Pancreas (tissue), 10 donors: ENCODE measurements at places on chromosomes 6 and 20.

DNA sequence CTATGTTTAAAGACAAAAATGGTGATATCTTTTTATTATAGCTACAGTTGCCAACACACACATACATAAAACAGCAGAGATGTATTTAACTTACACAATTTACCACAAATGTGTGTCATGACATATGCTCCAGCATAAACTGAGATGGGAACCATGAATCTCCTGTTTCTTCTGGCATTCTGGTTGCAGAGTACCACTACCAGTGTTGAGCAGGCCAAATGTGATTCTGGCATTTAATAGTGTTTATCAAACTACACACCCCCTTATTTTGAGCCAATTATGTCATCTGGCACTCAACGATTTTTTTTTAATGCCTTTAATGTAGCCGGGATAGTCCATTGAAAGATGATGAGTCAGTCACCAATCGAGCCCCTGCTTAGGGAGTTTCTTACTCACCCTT, 59.0 kb upstream of the TPD52L1 start:
- H3K4me3 ChIP-seq = no peak overlapping the region
- H3K36me3 ChIP-seq = no peaks in the 10 kb centered on the region
- no peak for DNase-seq

DNA sequence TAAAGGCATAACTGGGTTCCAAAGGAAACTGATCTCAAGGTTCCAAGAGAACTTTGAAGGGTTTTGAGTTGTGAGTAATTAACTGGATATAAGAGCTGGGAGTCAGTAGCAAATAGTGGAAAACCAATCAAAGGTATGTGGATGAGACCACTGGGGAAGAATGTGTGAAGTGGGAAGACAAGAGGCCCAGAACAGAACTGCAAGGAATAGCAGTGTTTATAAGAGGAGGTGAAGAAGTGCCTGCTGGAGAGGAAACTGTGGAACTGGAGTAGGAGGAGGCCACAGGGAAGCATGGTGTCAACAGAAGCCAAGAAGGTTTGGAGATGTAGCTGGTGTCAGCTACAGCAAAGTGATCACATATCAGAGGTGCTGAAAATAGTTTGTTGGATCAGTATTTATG, 18.7 kb upstream of the HDAC2 start:
- H3K4me3 ChIP-seq = no peak overlapping the region
- no peaks in the 10 kb centered on the region for H3K4me1 ChIP-seq
- no peaks in the 10 kb centered on the region for H3K27me3 ChIP-seq
- DNase-seq = no peak

DNA sequence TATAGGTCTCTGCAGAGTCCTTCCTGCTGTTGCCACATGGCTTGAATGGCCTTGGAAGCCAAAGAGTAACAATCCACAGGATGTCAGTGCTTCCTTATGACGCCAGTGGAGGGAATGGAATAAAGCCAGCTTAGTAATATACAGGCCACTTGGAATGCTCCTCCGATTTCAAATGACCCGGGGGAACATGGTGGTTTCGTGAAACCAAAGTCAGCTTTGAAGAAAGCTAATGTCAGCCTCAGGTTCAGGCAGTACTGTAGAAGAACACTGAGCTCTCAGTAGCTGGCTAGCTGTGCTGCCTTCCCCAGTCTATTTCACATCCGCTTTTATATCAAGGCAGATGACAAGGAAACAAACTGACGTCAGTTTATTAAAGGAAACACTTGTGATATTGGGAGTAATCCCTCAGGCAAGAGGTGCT, 189.1 kb downstream of the DTNBP1 start:
- no peak for DNase-seq
- H3K4me3 ChIP-seq = no peak overlapping the region
- H3K27me3 ChIP-seq = no peaks in the 10 kb centered on the region
- H3K27ac ChIP-seq = no peak overlapping the region
- no peaks in the 10 kb centered on the region for H3K4me1 ChIP-seq

DNA sequence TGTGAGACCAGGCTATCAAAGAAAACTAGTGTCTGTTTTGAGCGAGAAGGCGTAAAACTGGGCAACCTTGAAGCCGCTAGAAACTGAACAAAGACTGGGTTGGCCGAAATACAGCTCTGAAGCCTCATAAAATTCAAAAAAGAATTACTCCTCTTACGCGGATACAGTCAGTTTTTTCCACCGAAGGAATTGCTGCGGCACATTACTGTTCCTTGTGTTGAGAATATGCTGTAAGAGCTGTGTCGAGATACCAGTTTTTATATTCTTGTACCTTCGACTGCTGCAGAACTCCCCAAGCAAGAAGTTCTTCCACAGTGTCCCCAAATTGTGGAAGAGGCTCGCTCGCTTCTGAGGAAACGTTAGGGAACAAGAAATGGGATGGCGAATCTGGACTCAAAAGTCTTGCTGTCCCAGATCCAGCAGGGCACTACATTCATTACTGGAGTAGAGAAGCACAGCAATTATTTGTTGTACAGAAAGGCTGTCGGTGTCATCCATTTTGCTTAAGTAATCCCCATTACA, 523 bp upstream of the COX7A2 start:
- DNase-seq = no peak
- peak overlapping the region; percentile 70 for H3K4me3 ChIP-seq
- H3K27me3 ChIP-seq = no peaks in the 10 kb centered on the region
- H3K36me3 ChIP-seq = no peaks in the 10 kb centered on the region
- peak overlapping the region; percentile 85 for H3K27ac ChIP-seq

DNA sequence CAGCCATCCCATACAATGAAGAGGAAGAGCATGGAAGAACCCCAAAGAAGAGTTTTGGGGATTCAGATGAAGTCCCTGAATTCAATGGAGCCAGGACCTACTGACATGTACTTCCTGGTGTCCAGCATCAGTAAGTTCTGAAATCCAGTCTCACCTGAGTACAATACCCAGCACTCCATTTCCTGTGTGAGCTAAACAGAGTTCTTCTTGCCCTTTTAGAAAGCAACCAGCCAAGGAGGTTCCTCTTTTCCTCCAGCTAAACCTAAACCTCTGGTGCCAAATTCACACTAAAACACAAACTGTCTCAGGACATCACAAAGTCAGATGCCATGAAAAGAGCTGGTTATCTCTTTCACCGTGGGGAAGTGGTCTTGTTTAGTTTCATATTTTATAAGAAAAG, 71.5 kb downstream of the PKHD1 start:
- no peaks in the 10 kb centered on the region for H3K36me3 ChIP-seq
- no peak overlapping the region for H3K27ac ChIP-seq
- DNase-seq = no peak

- DNase-seq = no peak
- H3K4me3 ChIP-seq = no peak overlapping the region
- no peaks in the 10 kb centered on the region for H3K4me1 ChIP-seq
Measured at GRCh38 chr6:101918471-101918870, 525.0 kb downstream of the GRIK2 start.

- DNase-seq = peak; percentile 97
- peak within 1 kb of the TSS; percentile 99 for H3K27ac ChIP-seq
- H3K27me3 ChIP-seq = no peaks in the 10 kb centered on the region
- peak within 1 kb of the TSS; percentile 76 for H3K4me3 ChIP-seq
Measured at GRCh38 chr6:32968093-32968866, at the start of gene BRD2. BRD2 (plus strand) TSS chr6:32968594; CDS start chr6:32972899, 4,305 bp downstream.

DNA sequence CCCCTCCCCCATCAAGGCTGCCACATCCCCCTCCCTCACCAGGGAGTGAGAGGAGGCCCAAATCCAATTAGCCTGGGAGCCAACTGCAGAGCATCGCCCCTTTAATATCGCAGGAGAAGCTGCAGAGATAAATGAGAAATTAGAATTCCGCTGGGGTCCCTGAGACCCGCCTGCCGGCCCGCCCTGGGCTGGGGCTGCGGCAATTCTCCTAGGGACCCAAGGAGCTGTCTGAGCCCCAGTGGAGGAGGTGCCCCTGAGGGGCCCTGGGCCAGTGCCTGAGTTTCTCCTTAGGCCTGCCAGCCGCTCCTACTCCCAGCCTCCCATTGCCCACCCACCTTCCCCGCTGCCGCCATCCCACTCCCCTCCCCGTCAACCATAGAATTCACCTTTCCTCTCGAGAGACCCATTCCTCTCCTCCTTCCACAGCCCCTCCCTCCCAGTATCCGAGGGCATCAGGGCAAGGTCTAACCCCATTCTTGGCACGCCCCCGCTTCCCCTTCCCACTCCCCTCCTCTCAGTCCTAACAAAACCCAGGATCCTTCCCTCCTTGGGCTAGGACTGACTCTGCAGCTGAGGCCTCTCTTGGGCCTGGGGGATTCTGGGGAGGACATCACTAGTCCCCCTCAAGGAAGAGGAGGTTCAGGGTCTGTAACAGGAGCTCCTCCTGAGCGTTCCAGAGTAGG, 20.0 kb upstream of the CDH22 start:
- H3K36me3 ChIP-seq = no peaks in the 10 kb centered on the region
- H3K27ac ChIP-seq = no peak overlapping the region
- no peaks in the 10 kb centered on the region for H3K27me3 ChIP-seq
- peaks cover 36% of the 10 kb centered on the region for H3K4me1 ChIP-seq

- DNase-seq = no peak
- no peaks in the 10 kb centered on the region for H3K27me3 ChIP-seq
- H3K4me3 ChIP-seq = no peak overlapping the region
- H3K27ac ChIP-seq = no peak overlapping the region
- no peaks in the 10 kb centered on the region for H3K36me3 ChIP-seq
Measured at GRCh38 chr6:157261606-157262005, 61.7 kb downstream of the TMEM242 start.

- no peaks in the 10 kb centered on the region for H3K27me3 ChIP-seq
- no peaks in the 10 kb centered on the region for H3K4me1 ChIP-seq
- H3K4me3 ChIP-seq = no peak overlapping the region
- no peaks in the 10 kb centered on the region for H3K36me3 ChIP-seq
- H3K27ac ChIP-seq = no peak overlapping the region
Measured at GRCh38 chr6:84027340-84028181, 6.0 kb upstream of the MRAP2 start.

DNA sequence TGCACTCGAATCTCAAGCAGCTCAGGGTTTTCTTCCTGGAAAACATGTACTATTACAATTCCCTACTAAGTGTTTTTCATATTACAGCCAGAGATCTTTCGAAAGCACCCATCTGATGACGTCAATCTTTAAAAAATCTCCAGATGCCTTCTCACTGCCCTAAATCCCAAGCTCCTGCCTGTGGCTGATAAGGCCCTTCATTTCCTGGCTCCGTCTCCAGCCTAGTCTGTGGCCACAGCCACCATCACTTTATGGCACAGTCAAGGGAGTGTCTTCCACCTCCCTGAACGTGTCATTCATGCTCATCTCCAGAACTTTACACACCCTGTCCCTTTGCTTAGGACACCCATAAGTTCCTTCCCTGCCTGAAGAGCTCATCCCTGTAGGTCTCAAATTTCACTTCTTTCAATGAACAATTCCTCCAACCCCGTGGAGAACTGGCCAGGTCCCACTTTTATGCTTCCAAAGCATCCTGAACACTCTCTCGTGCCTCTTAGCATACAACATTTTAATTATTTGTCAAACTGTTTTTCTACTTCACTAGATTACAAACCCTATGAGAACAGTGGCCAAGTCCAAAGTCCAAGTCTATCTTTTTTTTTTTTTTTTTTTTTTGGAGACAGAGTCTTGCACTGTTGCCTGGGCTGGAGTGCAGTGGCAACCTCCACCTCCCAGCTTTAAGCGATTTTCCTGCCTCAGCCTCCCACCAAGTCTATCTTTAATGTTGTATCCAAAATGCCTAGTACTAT, 106.1 kb upstream of the AGPAT4 start:
- no peaks in the 10 kb centered on the region for H3K27me3 ChIP-seq
- H3K36me3 ChIP-seq = no peaks in the 10 kb centered on the region
- no peak overlapping the region for H3K4me3 ChIP-seq
- H3K27ac ChIP-seq = no peak overlapping the region
- DNase-seq = no peak

- no peak overlapping the region for H3K27ac ChIP-seq
- DNase-seq = no peak
- H3K4me3 ChIP-seq = no peak overlapping the region
- H3K27me3 ChIP-seq = no peaks in the 10 kb centered on the region
- H3K36me3 ChIP-seq = no peaks in the 10 kb centered on the region
Measured at GRCh38 chr6:21751608-21752007, 158.1 kb downstream of the SOX4 start.

GRCh38 chr6:9937031-9937763, 477.7 kb downstream of the TFAP2A start:
- no peak for DNase-seq
- no peaks in the 10 kb centered on the region for H3K36me3 ChIP-seq
- no peaks in the 10 kb centered on the region for H3K4me1 ChIP-seq
- no peak overlapping the region for H3K27ac ChIP-seq

- no peak overlapping the region for H3K4me3 ChIP-seq
- no peaks in the 10 kb centered on the region for H3K36me3 ChIP-seq
- no peaks in the 10 kb centered on the region for H3K4me1 ChIP-seq
- H3K27ac ChIP-seq = no peak overlapping the region
- no peaks in the 10 kb centered on the region for H3K27me3 ChIP-seq
Measured at GRCh38 chr6:126351960-126352359, 12.0 kb downstream of the CENPW start.

DNA sequence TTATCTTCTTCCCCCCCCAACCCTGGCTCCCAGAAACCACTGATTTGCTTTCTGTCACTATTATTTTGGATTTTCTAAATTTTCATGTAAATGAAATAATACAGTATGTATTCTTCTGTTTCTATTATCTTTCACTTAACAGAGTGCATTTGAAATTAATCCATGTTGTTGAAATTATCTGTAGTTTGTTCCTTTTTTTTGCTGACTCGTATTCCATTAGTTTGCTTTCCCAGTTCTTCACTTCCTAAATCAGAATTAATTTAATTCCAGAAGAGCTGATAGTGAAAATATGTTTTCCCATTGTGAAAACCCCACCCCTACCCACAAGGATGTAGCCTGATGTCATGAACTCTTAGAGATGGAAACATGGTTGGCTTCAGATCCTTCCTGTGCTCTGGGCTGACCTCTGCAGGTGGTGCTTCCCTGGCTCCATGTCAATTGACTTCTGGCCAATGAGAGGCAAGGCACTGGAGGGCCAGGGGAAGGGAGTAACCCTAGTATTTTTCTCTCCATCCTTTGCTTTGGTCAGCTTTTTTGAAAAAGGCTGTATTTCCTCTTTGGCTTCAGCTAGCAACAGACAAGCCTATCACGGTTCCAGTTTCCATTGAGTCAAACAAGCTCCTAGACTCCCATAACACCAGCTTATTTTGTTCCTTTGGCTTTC, 244.4 kb upstream of the HSF2 start:
- no peak for DNase-seq
- H3K27ac ChIP-seq = no peak overlapping the region
- no peaks in the 10 kb centered on the region for H3K27me3 ChIP-seq

DNA sequence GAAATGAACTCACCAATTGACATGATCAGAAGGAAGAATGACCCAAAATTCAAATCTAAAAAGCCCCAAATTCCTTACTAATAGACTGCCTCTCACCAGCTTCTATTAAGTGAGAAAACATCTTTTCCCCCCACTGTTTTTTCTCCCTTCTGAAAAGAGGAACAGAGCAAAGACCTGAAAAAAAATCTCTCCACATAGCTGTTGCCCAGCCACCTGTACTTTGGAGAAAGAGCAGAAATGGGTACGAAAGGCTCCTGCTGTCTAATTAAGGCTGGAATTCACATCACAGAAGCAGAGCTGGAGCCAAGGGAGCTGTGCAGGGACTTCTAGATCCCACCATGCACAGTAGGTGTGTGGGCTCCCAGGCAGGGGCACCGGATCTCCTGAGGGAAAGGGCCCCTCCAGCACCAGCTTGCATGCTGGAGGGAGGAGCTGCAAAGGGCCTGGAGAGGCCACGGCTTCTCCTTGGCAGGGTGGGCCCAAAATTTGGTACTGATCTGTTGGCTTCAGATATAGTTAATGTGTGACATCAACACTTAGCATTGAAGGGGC, 73.2 kb upstream of the DUSP22 start:
- no peaks in the 10 kb centered on the region for H3K27me3 ChIP-seq
- H3K4me3 ChIP-seq = no peak overlapping the region
- DNase-seq = no peak
- H3K36me3 ChIP-seq = no peaks in the 10 kb centered on the region
